Effector memory CD4-positive, alpha-beta T cell (primary cell): ENCODE measurements at places on chromosomes 1 and 21.

GRCh38 chr21:45256021-45256911 is 31.4 kb downstream of the POFUT2 start:
- DNase-seq, result no peak

DNA sequence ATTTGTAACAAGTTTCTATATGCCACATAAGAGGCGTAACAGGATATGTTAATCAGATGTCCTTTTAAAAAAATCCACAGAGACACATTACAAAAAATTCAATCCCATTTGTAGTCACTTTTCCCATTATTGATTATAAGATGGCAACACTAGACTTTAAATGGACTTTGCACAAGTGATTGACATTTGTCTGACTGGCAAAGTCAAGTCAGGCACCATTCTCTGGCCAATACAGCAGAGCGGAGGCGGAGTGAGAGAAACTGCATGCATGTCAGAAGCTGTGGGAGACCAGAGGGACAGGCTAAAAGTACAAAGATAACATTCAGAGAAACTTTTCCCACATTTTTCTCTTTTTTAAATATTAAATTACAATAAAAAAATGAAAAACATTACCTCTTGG is 28.1 kb upstream of the RGS5 start:
- DNase-seq, result no peak

DNA sequence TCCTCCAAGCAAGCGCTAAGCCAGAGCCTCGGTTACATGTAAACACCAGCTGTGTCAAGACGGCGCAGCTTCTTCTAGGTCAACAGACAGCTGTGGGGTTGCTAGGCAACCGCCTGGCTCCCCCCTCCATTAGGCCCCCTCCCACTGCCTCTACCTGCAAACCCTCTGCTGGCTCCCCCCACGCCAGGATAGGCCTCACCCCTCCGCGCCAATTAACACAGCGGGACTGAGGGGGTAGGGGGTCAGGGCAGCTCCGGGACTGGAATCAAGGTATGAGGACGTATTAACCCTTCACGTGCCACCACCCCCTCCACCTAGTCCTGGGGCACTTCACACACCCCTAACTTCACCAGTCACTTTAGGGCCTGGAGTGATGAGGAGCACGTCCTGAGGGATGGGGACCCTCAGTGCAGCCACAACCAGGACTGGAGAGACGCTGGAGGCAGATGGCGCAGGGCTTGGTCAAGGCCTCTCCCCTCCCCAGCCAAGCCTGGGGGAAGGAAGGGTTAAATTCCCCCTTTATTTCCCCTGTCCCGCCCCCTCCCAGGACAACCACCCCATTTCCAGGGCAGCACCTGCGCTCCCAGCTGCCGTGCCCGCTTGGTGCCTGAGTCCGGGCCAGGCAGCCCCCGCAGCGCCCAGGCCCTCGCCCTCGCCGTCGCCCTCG is 37.4 kb upstream of the WASF2 start:
- DNase-seq, result peak; percentile 30

GRCh38 chr21:36976228-36976861 is 9.9 kb upstream of the HLCS start:
- no peak for DNase-seq

DNA sequence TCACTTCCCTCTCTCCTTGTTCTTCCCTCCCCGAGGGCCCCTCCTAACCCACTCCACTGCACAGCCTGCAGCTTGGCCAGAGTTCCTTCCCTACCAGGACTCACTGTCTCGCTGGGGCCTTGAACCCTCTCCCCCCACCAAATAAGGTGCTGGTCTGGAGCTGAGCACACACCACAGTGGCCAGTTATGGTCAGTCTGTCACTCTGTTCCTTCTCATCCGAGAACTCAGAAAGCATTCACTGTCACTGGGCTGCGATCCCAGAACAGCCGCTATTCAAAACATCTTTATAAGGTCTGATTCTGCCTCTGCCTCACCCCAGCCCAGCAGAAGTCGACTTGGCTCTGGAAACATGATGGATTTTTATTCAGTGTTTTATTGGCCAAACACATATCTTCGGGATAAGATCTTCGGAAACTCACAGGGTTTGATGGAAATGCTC is 19.8 kb upstream of the LBR start:
- DNase-seq, result no peak
